ENCODE measurements at places on chromosomes 5 and 9.

- no peak for DNase-seq
Measured at GRCh38 chr5:75639535-75640311, 28.5 kb downstream of the ANKDD1B start.

- DNase-seq, result no peak
Measured at GRCh38 chr9:129235931-129236331, 57.9 kb upstream of the IER5L start.

GRCh38 chr9:128479262-128479661 is 23.5 kb downstream of the ODF2 start:
- DNase-seq, result no peak

DNA sequence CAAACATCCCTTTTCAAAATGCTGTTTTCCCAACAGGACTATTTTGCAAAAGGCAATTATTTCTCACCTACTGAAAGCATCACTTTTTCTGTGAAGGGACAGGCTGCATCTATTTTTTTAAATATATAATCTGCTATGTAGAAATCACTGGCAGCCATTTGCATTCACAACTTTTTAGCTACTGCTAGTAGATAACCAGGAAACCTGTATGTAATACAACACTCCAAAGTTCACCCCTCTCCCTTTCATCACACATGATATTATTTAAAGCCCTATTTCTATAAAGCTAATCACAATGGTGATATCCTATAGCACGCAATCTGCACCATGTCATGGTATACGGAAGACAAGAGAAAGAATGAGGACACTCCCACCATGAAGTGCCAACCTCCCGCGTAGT is 9.8 kb downstream of the DMGDH start:
- no peak for DNase-seq

- DNase-seq, result peak; percentile 5
Measured at GRCh38 chr5:111488353-111488752, 24.0 kb downstream of the STARD4 start.

DNA sequence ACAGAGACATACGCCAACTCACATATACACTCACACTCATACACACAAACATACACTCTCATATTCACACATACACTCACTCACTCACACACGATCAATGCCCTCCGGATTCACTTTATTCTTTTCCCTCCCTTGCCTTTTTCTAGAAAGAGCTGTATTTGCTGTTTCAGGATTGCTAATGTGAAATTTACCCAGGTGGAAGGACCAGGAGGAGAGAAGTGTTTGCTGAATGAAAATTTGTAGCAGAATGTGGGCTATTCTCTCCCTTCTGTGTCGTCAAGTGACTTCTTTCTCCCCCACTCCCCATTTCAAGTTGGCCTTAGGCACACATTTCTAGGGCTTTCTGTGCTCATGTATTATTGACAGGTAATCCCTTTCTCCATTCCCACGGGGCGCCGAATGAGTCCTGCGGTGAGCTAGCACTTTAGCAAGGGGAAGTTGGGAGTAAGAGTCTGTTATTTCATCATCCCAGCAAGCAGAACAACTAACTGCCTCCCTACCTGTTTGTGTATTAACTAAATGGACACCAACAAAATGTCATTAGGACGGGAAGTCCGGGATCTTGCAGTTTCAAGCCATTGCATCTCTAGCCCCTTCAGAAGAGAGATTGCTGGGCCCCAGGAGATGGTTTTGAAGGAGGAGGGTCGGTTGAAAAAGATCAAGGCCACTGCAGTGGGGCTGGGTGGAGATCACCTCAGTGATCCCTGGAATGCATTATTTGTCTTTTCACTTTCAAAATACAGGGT is 97.1 kb upstream of the TAF11L2 start:
- peak; percentile 35 for DNase-seq
